Esophagus muscularis mucosa (tissue), 4 donors: ENCODE measurements at places on chromosomes 2 and 18. TPM values are rescaled to one million over a fixed set of nuclear protein-coding genes. Genes with fewer than 3 reads are reported as not detected.

DNA sequence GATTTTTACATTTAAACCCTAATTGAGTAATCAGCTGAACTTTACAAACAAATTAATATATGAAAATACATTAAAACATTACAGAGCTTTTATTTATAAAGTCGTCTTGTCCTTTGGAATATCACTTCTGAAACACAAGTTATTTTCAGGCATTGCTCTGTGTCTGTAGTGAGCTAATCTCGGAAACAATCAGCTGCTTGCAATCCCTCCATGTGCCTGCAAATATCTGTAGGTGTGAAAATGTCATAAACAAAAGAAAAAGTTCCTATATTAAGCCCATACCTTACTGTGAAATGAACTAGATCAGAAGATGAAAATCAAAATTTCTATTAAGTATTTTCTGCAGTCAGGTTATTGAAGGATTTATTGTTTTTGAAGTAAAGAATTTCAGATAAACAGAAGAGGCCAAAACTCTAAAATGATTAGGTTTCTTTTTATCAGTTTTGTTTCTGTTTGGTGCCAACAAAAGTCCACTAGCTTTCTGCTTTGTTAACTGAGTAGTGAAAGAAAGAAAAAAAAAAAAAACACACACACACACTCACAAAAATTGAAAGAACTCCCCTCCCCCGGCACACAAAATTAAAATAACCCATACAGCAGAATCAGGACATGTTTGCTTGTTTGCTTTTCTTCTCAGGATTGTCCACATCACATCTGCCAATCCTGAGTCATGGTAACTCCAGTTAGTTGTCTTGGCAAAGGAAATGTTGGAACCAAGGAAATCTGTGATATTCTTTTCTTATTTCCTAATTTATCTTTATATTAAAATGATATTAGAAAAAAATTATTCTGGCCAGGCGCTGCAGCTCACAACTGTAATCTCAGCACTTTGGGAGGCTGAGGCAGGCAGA lies 627.0 kb upstream of the SLC39A10 start:
- DNase-seq: no peak

The DOK6 gene
- total RNA-seq: 1.4 TPM

GRCh38 chr18:65620076-65620696 lies 130.6 kb upstream of the CDH7 start:
- no peak for DNase-seq

The IL1RN gene
- total RNA-seq: 4.1 TPM

The SERPINB3 gene
- not detected for total RNA-seq

The C1QL2 gene
- not detected for total RNA-seq
